GM12865 (cell line): ENCODE measurements at places on chromosomes 5 and 9.

DNA sequence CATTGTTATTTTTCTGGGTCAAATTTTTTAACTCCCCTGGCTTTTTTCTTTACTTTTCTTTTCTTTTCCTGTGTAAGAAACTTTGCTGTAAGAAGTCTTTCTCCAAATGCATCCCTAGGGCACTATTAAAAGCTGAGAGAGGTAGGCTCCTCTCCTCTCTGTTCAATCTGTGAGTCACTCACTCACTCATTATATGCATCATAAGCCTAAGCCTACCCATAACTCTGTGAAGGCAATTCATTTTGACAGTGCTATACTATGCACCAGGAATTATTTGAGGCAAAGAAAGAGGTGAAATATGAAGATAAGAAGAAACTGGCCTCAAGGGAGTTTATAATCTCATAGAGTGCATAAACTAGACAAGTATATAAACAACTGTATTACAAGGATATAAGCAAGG is 67.9 kb upstream of the PRR16 start:
- DNase-seq, result no peak

- DNase-seq, result no peak
Measured at GRCh38 chr9:114837923-114838322, 32.1 kb upstream of the TNFSF15 start.

DNA sequence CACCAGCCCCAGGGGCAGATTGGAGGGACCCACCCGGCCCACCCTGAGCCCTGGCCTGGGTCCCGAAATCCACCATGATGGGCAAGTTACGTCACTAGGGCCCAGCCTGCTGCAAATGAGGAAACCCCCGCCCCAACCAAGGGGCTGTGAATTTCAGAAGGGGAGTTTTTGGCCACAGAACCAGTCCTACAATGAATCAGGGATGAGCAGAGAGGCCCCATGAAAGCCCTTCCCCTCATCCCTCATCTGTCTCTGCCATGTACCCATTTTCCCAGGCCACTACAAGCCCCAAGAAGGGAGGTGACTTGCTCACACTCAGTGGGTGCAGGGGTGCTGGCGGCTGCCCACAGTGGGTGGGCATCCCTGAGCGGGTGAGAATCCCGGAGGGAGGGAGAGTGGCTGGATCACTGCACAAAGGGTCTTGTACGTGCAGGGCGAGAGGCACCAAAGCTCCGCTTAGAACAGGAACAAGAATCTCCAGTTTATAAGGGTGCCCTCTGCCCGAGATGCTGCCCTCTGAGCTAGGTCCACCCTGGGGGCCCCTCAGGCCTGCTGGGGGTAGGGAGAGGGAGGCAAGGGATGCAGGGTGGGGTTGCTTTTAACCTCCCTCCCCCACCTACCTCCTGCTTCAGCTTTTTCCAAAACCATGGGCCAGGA is 10.4 kb upstream of the TCF7 start:
- DNase-seq, result peak; percentile 81

DNA sequence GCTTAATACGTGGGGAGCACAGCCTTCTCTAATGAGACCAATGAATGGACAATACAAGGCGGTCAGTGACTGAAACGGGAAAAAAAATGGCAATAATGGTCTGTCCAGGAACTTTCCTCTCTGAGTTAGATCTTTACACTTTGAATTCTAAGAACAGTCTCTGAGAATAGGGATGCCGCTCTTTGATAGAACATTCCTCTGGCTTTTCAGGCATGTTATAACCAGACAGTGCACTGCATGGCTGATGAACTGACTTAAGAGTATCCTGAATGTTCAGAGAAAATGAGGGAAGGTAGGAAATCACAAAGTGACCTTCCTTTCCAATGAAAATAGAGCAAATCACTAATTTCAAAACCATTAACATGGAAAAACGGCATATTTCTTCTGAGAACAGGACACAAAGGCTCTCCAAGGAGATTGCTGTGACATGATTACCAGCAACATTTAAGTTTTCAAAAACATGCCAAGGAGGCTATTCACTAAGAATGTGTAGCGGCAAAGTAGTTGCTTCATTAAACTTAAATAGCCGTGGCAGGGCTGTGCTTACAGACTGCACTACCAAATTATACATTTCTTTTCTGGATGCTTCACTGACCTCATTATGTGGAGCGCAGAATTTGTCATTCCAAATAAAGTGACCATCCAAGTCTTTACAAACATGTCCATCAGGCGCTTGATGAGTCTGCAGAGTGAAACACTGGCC is 105.9 kb downstream of the MARCHF3 start:
- no peak for DNase-seq

- DNase-seq, result no peak
Measured at GRCh38 chr9:3960661-3961144, 339.2 kb downstream of the GLIS3 start.

GRCh38 chr9:127741831-127742434 is 6.8 kb upstream of the TOR2A start:
- no peak for DNase-seq

GRCh38 chr9:19641046-19641445 is 147.8 kb downstream of the SLC24A2 start:
- peak; percentile 5 for DNase-seq

GRCh38 chr5:169411786-169412430 is 111.0 kb upstream of the SLIT3 start:
- DNase-seq, result no peak

GRCh38 chr5:133253070-133253469 is 201.3 kb downstream of the HSPA4 start:
- no peak for DNase-seq

- no peak for DNase-seq
Measured at GRCh38 chr5:172830876-172831662, 3.0 kb upstream of the ERGIC1 start.

DNA sequence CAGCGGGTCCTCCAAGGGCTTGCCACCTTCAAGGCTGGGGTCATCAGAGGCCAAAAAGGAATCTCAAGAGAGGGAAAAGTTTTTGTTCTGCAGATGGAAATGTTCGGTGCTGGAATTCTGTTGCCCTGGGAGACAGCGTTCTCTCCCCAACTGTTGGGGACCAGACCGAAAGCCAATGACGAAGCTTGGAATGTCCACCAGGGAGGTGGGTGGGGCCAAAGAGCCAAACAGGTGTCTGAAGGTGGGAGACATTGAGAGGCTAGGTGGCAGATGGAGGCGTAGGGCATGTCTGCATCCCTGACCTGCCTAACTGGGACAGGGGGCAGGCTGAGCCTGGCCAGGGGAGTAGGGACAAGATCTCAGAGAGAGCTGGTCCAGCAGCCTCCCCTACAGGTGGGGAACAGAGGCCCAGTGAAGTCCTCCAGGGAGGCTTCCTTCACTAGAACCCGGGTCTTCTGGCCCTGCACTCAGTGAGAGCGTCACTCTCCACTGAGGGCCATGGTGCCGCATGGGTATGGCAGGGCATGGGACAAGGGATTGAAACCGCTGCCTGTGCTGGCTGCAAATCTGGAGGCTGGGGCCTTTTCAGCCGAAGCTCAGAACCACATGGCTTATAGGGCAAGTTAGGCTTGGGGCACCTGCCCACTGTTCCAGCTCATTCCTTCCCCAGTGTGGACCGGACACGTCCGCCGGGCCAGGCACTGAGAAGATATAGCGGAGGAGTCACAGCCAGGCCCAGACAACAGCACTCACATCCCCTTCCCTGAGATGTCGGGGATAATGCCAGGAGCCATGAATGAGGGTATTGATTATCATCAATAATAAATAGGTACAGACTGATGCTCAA is 5.0 kb upstream of the FAM78A start:
- no peak for DNase-seq

DNA sequence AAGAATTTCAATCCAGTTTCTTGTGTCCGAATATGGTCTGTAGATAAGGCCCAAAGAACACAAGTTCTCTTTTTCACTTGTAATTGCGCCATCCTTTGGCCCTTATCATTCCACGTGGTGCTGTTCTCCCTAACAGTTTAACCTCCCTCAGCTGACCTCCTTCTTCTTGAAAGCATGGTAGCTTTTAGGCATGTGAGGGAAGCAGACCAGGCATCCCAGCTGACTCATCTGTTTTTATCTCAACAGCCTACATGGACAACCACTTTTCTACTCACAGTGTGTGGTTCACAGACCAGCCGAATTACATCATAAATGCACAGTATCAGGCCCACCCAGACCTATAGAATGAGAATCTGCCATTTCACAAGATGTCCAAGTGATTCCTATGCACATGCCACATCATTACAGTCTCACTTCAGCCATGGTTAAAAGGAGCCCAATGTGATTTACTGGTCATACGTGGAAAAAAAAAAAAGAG is 26.9 kb upstream of the PLIN2 start:
- no peak for DNase-seq

- no peak for DNase-seq
Measured at GRCh38 chr5:167582283-167582682, 709.2 kb upstream of the WWC1 start.

DNA sequence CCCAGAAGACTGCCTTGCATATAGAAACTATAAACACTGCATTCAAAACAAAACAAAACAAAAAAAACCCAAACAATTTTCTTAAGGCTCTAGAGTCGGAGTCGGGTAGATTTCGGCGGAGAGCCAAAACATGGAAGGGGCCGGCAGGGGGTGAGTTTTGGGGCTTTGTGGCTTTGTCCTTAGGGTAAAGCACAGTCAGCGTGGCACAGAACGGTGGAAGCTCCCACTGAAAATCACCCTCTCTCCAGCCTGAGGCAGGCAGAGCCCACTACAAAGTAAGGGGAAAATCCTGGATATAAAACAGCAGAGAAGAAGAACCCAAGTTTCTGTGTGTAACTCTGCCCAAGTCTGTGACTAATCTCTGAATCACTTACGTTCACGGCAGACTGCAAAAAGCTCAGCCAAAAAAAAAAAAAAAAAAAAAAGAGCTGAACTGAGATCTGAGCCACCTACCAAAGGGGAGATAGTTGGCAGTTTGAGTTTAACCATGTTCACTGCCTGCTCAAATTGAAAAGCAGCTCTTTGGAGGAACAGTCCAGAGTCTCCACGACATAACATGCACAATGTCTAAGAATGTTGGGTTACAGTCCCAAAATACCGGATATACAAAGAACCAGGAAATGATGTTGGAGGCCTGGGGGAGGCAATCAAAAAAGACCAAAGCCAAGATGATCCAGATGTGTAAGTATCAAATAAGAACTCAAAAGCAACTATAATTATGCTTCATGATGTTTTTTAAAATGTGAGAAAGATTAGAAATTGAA is 26.6 kb upstream of the OR2K2 start:
- peak; percentile 16 for DNase-seq

- peak; percentile 32 for DNase-seq
Measured at GRCh38 chr5:73716284-73716808, 90.3 kb downstream of the ARHGEF28 start.

DNA sequence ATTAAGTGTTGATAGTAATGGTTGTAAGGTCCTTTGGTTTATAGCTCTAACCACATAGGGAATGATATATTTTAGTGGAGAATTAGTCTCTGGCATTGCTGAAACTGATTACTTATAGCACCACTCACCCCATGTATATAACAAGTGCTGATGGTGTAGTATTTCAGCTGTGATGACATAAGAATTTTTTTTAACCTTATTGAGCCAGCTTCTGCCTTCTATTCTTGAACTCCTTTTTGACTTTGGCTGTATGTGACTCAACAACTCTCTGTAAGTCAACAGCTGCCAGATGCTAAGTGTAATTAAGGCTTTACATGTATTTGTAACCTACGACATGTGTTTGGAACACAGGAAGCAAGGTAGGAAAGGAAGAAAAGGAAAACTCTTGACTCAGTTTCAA is 929.6 kb upstream of the WWC1 start:
- DNase-seq, result no peak

DNA sequence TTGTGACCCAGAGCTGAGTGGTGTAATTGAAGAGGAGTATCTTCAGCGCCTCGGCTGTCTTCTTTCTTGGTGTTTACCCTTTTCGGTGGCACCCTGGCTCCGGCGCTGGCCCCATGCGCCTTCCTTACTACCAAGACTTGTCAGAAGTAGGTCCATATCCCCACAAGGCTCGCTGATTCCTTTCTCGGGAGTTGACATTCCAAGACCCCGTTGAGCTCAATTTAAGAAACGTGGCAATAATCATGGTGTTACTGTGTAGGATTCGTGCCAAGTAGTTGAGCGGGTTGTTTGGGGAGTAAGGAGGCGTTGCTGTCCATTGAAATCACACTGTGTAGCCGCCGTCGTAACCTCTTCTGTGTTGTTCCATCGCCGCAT is 795 bp downstream of the NDUFAF2 start:
- DNase-seq, result no peak

DNA sequence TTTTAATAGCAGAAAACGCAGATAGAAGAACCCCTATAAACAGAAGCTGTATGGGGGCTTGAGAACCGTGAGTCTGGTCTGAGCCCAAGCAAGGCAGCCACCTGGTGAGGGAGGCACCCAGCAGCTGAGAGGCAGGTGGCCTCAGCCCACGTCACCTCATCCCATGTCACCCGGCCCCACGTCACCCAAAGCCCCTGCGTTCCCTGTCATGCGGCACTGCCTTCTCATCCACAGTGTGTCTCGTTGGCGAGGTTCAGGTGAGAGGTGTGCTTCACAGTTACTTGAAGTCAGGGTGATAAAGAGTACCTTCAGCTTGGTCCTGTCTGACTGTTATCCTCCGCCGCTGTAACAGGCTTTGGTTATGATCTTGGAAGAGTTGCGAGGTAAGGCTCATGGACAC is 80.6 kb upstream of the IRX4 start:
- no peak for DNase-seq

GRCh38 chr5:37086466-37087173 is 162.6 kb downstream of the CPLANE1 start:
- DNase-seq, result no peak

- no peak for DNase-seq
Measured at GRCh38 chr9:132241483-132241839, 79.6 kb downstream of the NTNG2 start.

GRCh38 chr9:98406469-98406868 is 151.0 kb upstream of the TBC1D2 start:
- no peak for DNase-seq

DNA sequence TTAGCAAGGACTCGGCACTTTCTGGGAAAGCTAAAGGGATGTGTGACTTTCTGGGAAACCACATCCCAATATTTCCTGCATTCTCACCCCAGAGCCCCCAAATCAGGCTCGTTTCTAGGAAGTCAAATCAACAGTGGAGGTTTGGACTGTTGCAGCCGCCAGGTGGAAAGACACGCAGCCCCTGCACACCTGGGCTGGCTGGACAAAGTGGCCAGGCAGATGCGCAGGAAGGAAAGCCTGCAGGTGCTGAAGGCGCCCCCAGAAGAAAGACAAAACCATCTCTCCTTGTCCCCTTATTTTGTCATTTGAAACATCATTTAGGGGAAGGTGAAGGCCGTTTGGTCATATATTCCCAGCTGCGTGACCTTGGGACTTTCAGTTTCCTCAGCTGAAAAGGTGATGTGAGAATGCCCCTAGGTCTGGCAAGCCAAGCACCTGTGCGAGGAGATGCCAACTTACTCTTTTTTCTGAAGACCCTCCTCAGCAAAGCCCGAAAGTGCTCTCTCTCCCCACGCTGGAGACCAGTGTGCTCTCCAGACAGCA is 97.9 kb upstream of the CPEB4 start:
- no peak for DNase-seq
